ENCODE measurements at places on chromosomes 2 and 18.

DNA sequence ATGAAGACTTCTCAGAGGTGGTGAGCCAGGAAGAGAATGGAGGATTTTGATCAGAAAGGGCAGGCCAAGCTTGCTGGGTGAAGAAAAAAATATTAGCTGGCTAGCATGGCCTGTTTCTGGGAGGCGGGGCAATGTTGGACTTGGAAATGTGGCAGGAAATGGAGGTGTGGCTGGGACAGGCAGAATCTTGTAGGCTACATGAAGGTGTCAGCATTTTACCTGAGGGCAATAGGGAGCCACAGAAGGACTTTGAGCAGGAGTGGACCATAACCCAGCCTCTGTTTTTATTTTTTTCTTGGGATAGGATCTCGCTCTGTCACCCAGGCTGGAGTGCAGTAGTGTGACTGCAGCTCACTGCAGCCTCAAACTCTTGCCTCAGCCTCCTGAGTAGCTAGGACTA lies 31.7 kb downstream of the EMX1 start:
- H3K4me3 ChIP-seq: no peak overlapping the region
- peaks cover 6% of the 10 kb centered on the region for H3K4me1 ChIP-seq
- H3K27me3 ChIP-seq: no peaks in the 10 kb centered on the region
- no peak for DNase-seq
- H3K36me3 ChIP-seq: no peaks in the 10 kb centered on the region

DNA sequence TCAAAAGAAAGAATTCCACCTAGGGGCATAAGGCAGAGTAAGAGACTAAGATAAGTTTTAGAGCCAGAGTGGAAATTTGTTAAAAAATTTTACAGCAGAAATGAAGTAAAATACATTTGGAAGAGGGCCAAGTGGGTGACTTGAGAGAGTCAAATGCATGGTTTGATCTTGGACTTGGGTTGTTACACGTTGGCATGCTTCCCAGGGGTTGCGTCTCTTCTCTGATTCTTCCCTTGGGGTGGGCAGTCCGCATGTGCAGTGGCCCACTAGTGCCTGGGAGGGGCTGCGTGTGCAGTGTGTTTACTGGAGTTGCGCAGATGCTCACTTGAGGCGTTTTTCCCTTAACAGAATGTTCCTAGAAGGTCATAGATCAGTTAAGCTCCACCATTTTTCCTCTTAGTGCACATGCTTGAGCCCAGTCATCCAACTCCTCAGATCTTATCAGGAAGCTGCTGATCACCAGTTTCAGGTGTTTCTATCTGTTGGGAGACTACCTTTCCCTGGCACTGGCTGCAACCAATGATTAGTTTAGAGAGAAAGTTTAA lies 13.1 kb downstream of the SEH1L start:
- no peaks in the 10 kb centered on the region for H3K27me3 ChIP-seq
- no peaks in the 10 kb centered on the region for H3K4me1 ChIP-seq
- peaks cover 16% of the 10 kb centered on the region for H3K36me3 ChIP-seq
- no peak overlapping the region for H3K27ac ChIP-seq
- no peak overlapping the region for H3K4me3 ChIP-seq
- no peak for DNase-seq

DNA sequence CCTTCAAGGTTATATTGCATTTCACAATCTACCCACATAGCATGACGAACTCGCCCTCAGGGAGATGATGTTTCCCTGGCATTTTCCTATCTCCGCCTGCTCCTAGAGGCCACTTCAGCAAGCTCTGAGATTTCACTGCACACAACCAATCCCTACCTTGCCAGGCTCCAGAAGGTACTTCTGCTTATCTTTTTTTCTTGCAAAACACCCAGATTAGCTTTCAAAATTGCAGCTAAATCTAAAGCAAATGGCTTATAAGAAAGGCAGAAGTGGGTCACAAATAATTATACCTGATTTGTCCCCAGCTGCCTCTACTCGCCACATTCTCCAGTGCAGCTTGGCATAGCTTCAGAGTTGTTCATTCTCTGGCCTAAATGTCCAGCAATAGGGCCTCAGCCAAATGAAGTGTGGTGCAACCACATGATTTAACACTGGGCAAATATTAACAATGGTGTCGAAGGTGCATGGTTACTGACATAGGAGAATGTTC lies 32.4 kb upstream of the MRPL19 start:
- no peak overlapping the region for H3K27ac ChIP-seq
- peaks cover 4% of the 10 kb centered on the region for H3K27me3 ChIP-seq
- no peaks in the 10 kb centered on the region for H3K4me1 ChIP-seq
- H3K36me3 ChIP-seq: no peaks in the 10 kb centered on the region
- H3K4me3 ChIP-seq: no peak overlapping the region
- no peak for DNase-seq

GRCh38 chr2:45895241-45895861 lies 243.9 kb downstream of the PRKCE start:
- H3K4me3 ChIP-seq: no peak overlapping the region
- H3K36me3 ChIP-seq: no peaks in the 10 kb centered on the region
- H3K27ac ChIP-seq: no peak overlapping the region

DNA sequence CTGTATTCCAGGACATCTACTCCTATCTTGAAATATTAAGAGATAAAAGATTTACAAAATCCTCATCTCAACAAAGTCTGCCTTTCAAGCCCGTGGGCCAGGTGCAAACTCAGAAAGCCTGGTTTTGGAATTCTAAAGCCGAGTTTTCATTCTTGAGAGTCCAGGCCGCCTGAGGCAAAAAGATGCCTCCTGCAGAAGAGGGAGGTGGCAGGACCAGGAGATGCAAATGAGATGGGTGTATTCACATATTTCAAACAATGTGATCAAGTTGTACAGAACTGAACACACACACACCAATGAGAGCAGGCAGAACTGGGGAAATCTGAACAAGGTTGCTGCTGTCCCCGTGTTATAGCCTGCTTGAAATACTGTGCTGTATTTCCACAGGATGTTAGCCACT lies 7.7 kb upstream of the HS6ST1 start:
- no peaks in the 10 kb centered on the region for H3K27me3 ChIP-seq
- no peaks in the 10 kb centered on the region for H3K36me3 ChIP-seq
- H3K27ac ChIP-seq: no peak overlapping the region
- H3K4me3 ChIP-seq: no peak overlapping the region
- no peak for DNase-seq

- H3K4me1 ChIP-seq: no peaks in the 10 kb centered on the region
- H3K4me3 ChIP-seq: no peak overlapping the region
- H3K27me3 ChIP-seq: no peaks in the 10 kb centered on the region
- no peak for DNase-seq
Measured at GRCh38 chr2:54783349-54783748, 59.9 kb downstream of the EML6 start.

- H3K36me3 ChIP-seq: no peaks in the 10 kb centered on the region
- H3K4me3 ChIP-seq: no peak overlapping the region
- no peak for DNase-seq
- no peaks in the 10 kb centered on the region for H3K4me1 ChIP-seq
- no peaks in the 10 kb centered on the region for H3K27me3 ChIP-seq
Measured at GRCh38 chr2:200829258-200829655, 17.5 kb downstream of the BZW1 start.

- H3K36me3 ChIP-seq: no peaks in the 10 kb centered on the region
- H3K4me1 ChIP-seq: no peaks in the 10 kb centered on the region
- no peak overlapping the region for H3K4me3 ChIP-seq
Measured at GRCh38 chr2:79131687-79132086, 11.4 kb downstream of the REG1A start.

DNA sequence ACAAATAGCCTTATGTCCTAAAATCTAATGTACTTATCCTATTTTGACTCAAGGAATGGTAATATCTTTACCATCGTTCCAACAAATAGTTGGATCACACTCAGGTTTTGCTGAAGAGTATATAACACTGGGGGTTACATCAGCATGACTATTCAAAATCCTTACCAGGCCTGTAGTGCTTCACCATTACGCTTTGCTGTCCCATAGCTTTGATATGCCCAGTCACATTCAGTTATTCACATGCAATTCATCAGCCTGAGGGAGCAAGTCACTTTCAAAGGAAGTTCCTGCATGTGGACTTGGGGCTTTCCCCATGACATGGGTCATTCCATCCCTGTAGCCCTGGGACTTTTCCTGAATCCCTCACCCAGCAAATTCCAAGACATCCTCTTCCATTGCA lies 39.6 kb downstream of the FTCDNL1 start:
- H3K4me3 ChIP-seq: no peak overlapping the region
- no peak for DNase-seq
- no peaks in the 10 kb centered on the region for H3K36me3 ChIP-seq
- no peak overlapping the region for H3K27ac ChIP-seq
- H3K4me1 ChIP-seq: no peaks in the 10 kb centered on the region

DNA sequence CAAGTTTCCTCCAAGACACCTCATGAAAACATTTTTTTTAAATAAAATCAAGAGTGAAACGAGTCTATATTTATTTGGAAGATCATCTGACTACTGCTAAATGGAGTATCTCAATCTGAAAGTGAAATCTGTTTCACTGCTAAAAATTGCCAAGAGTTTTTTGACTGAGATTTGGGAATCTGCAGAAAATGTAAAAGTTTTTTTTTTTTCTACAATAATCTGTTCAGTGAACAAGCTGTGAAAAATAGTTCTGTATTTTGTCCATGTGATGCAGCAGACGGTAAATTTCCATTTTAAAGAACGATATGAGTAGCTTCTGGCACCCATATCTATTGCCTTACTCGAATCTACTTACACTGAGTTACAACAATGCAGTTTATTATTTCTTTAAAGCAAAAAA lies 519.7 kb downstream of the PLCL1 start:
- H3K36me3 ChIP-seq: no peaks in the 10 kb centered on the region
- no peak overlapping the region for H3K4me3 ChIP-seq
- no peaks in the 10 kb centered on the region for H3K27me3 ChIP-seq
- H3K27ac ChIP-seq: no peak overlapping the region

DNA sequence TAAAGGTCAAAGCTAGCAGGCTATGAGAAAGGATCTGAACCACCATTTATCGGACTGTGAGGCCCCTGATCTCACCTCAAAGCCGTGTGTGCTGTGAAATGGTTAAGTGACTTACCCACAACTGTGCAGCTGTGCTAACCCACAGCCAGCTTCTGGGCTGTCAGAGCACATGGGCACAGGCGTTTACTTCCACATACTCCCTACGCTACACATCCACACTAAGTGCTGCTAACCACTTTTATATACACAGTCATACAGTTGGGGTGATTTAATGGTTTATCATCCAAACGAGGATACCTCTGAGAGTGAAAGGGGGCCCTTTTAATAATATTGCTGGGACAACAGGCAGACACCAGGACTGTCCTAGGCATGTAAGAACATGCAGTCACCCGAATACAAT lies 37.3 kb downstream of the CYRIA start:
- no peak overlapping the region for H3K27ac ChIP-seq
- H3K27me3 ChIP-seq: no peaks in the 10 kb centered on the region
- no peaks in the 10 kb centered on the region for H3K36me3 ChIP-seq

- no peaks in the 10 kb centered on the region for H3K4me1 ChIP-seq
- H3K4me3 ChIP-seq: no peak overlapping the region
- no peak for DNase-seq
- no peak overlapping the region for H3K27ac ChIP-seq
Measured at GRCh38 chr18:55672574-55673361, 84.8 kb upstream of the TCF4 start.

GRCh38 chr18:9612215-9612830 lies 2.0 kb downstream of the PPP4R1 start:
- no peaks in the 10 kb centered on the region for H3K36me3 ChIP-seq
- no peak overlapping the region for H3K27ac ChIP-seq
- H3K27me3 ChIP-seq: no peaks in the 10 kb centered on the region
- no peak overlapping the region for H3K4me3 ChIP-seq

- no peaks in the 10 kb centered on the region for H3K4me1 ChIP-seq
- H3K27me3 ChIP-seq: no peaks in the 10 kb centered on the region
- no peaks in the 10 kb centered on the region for H3K36me3 ChIP-seq
Measured at GRCh38 chr2:234536178-234536965, 39.5 kb upstream of the ARL4C start.

GRCh38 chr2:114406347-114406746 lies 36.1 kb upstream of the DPP10 start:
- no peak overlapping the region for H3K4me3 ChIP-seq
- no peaks in the 10 kb centered on the region for H3K36me3 ChIP-seq
- H3K27me3 ChIP-seq: no peaks in the 10 kb centered on the region

GRCh38 chr2:185862657-185863398 lies 124.2 kb downstream of the FSIP2 start:
- no peaks in the 10 kb centered on the region for H3K36me3 ChIP-seq
- no peaks in the 10 kb centered on the region for H3K4me1 ChIP-seq
- H3K27ac ChIP-seq: no peak overlapping the region
- no peak overlapping the region for H3K4me3 ChIP-seq
- H3K27me3 ChIP-seq: no peaks in the 10 kb centered on the region
- no peak for DNase-seq

- H3K36me3 ChIP-seq: no peaks in the 10 kb centered on the region
- peaks cover 35% of the 10 kb centered on the region for H3K4me1 ChIP-seq
- H3K27me3 ChIP-seq: no peaks in the 10 kb centered on the region
- H3K4me3 ChIP-seq: peak overlapping the region; percentile 38
- peak; percentile 92 for DNase-seq
Measured at GRCh38 chr2:237673130-237674001, 46.0 kb downstream of the LRRFIP1 start.

- peak; percentile 15 for DNase-seq
- H3K27ac ChIP-seq: peak overlapping the region; percentile 90
Measured at GRCh38 chr18:47931718-47932103, 1.3 kb upstream of the SMAD2 start.

- H3K4me3 ChIP-seq: no peak overlapping the region
- no peaks in the 10 kb centered on the region for H3K27me3 ChIP-seq
- no peaks in the 10 kb centered on the region for H3K4me1 ChIP-seq
Measured at GRCh38 chr2:163552758-163553157, 183.1 kb downstream of the FIGN start.

GRCh38 chr2:11492720-11493119 lies 26.8 kb upstream of the E2F6 start:
- no peaks in the 10 kb centered on the region for H3K4me1 ChIP-seq
- DNase-seq: no peak
- no peaks in the 10 kb centered on the region for H3K27me3 ChIP-seq
- H3K36me3 ChIP-seq: no peaks in the 10 kb centered on the region
- no peak overlapping the region for H3K27ac ChIP-seq
- no peak overlapping the region for H3K4me3 ChIP-seq

DNA sequence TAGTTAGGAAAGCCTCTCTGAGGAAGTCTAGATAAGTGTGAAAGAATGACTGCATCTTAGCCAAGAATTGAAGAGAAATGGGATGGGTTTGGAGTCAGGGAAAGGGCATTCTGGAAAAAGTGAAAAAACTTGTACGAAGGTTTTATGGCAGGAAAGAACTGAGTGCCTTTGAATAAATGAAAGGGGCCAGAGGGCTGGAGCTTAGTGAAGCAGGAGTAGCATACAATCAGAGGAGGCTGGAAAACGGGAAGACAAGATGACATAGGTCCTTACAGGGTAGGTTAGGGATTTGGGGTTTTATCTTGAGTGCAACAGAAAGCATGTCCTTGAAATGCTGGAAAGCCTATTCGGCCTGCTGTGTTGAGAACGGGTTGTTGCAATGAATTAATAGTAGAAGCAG lies 152.6 kb upstream of the RND3 start:
- no peaks in the 10 kb centered on the region for H3K4me1 ChIP-seq
- no peak overlapping the region for H3K27ac ChIP-seq
- no peaks in the 10 kb centered on the region for H3K27me3 ChIP-seq
- H3K4me3 ChIP-seq: no peak overlapping the region
- no peak for DNase-seq

GRCh38 chr2:241315879-241316631 lies at the start of gene SEPTIN2:
TSS of gene SEPTIN2 (plus strand) at chr2:241315925. CDS start at chr2:241324233, 8,308 bp downstream.
- peak; percentile 71 for DNase-seq
- H3K4me1 ChIP-seq: peaks cover 16% of the 10 kb centered on the region
- no peaks in the 10 kb centered on the region for H3K27me3 ChIP-seq
- H3K27ac ChIP-seq: peak within 1 kb of the TSS; percentile 95
- peak within 1 kb of the TSS; percentile 97 for H3K4me3 ChIP-seq

- DNase-seq: no peak
- no peaks in the 10 kb centered on the region for H3K4me1 ChIP-seq
Measured at GRCh38 chr2:152791979-152792378, 73.6 kb downstream of the ARL6IP6 start.
